ENCODE measurements at places on chromosomes 4 and X.

- DNase-seq: no peak
Measured at GRCh38 chr4:101172369-101172768, 175.0 kb downstream of the PPP3CA start.

- no peak for DNase-seq
Measured at GRCh38 chr4:22688236-22688635, 4.5 kb upstream of the GBA3 start.

- DNase-seq: no peak
Measured at GRCh38 chr4:36242629-36243354, 1.5 kb downstream of the ARAP2 start.

- DNase-seq: no peak
Measured at GRCh38 chr4:59650861-59651260, 1549.3 kb upstream of the ADGRL3 start.

- no peak for DNase-seq
Measured at GRCh38 chr4:106507440-106507839, 138.9 kb upstream of the GIMD1 start.

DNA sequence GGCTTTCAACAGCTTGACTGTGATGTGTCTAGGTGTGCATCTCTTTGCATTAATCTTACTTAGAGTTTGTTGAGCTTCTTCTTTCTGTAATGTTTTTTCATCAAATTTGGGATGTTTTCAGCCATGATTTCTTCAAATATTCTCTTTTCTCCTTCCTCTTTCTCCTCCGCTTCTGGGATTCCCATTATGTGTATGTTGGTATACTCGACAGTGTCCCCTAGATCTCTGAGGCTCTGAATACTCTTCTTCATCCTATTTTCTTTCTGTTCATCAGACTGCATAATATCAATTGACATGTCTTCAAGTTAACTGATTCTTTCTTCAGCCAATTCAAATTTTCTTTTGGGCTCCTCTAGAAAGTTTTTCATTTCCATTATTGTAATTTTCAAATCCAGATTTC, 25.9 kb downstream of the STPG2 start:
- no peak for DNase-seq

DNA sequence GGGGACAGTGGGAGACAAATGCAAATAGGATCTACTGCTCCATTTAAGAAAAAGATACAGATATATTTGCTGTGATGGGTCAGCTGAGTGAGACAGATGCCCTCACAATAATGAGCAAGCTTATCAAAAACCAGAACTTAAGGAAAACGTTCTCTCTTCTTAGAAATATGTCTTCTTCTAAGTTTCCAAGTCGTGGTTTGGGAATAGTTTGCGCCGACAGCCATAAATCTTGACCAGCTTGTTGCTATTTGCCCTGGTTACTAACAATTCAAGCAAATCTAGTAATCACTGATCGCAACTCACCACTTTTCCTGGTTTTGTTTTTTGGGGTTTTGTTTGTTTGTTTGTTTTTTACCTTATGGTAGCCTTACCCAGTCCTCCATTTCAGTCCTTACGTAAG, 67.6 kb upstream of the GUCY1A1 start:
- DNase-seq: no peak

DNA sequence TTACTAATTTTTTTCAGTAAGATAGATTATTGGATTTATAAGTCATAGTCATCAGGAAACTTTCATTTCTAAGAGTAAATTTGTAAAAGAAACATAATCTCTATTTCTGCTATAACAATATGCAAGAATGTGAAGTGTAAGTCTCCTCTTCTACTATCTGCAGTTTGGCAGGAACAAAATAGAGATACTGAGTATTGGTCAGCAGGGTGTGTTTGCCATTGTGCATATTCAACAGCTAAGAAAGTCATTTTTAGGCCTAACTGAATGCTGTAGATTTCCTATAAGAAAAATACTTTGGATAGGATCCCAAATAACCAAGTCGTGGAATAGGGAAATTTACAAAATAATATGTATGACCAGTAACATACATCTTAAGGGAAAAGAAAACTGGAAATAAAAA, 253.3 kb upstream of the EPHA5 start:
- DNase-seq: no peak

DNA sequence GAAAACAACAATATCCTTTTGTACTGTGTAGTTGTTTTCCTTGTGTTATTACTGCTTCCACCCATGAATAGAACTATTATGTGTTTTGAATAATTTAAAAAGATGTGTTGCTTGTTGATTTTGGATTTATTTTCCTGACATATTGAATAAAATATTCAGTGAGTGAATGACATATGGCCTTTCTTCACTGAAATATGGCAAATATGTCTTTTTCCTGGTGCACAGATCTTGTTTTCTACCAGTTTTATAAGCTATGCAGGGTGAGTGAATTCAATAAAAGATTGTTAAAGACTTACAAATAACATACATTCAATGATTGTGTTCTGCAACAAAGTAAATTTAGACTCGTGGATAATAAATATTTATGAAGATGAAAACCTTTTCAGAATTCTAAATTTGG, 1216.3 kb upstream of the ADGRL3 start:
- DNase-seq: no peak

DNA sequence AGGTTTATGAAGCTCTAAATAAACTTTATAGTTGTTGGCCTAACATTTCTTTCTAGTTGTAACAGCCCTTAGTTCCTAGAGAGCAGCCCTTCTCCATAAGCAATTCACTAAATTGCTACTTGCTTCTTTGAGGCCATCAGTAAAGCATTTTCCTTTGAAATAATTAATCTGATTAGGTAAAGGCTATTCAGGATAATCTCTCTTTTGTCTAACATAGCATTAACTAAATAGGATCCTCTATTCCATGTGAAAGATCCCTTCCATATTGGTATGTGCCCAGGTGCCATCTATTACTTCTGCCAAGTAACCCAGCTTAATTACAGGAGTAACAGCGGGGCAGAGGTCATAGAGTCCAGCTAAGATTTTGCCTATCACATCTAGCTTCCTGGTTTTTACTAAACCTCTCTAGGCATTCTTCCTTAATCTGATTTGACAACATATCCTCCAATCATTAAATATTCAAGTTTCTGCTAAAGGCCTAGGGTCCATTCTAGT, 1408.0 kb downstream of the PCDH18 start:
- DNase-seq: no peak

DNA sequence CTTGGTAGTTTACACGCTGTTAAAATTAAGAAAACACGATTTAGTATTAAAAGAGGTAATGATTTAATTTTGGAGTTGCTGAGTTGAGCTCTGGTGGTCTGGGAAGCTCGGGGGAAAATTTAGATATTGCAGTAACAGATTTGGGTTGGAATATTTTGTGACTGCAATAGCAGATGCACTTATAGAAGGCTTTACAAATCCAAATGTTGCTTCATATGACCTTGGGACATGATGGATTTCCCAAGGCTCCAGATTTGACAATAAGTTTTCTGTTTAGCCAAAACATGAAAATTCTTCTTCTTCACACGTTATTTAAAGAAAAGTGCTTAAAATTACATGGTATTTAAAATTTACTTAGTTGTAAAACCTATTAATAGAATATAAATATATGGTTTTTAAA, 302.0 kb downstream of the SPRY1 start:
- DNase-seq: no peak

- DNase-seq: no peak
Measured at GRCh38 chrX:18390941-18391538, 34.4 kb upstream of the CDKL5 start.

DNA sequence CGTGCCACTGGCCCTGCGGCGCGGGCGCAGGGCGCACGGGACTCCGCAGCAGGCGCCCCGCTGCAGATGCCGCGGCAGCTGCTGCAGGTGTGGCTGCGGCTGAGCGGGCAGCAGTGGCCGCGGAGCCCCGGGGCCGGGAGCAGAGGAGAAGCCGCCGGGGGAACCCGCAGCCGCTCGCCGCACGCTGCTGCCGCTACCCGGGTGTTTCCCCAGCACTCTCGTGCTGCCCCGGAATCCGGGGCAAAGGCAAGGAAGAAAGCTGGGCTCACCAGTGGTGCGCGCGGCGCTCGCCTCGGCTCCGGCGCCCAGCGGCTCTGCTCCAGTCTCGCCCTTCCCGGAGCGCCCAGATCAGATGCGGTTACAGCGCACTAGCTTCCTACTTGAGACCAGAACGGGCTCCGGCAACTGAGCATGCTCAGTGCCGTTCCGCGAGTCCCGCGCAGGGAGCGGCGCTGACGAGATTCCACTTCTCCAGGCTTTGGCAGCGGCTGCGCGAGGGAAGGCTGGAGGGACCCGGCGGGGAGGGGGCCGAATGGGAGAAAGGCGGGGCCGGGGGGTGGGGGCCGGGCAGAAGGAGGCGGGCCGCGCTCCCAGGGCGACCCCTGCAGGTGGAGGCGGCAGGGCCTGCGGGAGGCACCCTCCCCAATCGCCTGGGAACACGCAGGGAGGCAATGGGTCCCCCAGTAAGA, at the start of gene APBB2:
Gene APBB2 (minus strand): TSS at position 407 of the 689 bp plus-strand sequence. CDS start 181,288 bp downstream, outside the sequence.
- peak; percentile 96 for DNase-seq

- DNase-seq: no peak
Measured at GRCh38 chr4:106801386-106801785, 234.7 kb downstream of the DKK2 start.

DNA sequence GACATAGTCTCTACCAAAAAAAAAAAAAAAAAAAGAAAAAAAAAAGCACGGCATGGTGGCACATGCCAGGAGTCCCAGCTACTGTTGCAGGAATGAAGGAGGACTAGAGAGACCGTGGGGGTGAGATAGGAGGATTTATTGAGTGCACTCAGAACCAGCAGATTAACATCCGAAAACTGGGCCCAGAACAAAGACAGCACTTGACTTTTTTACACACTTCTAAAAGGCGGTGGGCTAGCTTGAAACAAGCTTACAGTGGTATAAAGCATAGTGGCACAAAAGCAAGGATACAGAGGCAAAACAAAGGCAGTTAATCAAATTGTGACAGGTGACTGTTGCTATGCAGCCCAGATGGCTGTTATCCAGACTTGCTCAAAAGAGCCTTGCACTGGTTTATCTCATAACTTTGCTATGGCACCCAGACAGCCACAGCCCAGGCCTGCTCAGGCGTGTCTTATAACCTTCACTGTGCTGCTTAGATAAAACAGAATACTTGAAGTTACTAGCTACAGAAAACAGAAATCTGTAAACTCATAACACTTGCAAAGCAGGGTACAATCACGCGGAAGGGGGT, 9.9 kb upstream of the PI4K2B start:
- DNase-seq: no peak

DNA sequence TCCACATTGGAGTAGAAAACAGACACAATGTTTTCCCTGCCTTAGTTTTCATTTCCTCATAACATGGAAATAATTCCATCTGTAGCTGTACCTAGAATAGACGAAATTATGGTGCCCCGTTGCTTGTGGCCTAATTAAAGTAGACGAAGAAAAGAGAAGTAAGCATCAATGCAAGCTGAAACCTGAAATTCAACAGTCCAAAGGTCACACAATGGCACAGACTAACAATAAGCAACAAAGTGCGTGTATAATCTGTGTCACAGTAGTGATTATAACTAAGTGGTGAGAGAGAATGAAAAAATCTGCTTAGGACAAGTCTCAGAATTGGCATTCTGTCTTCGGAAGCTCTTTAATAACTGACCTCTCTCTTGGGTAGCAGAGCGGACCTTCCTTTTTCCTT, 24.3 kb downstream of the MAGEB17 start:
- no peak for DNase-seq

- DNase-seq: no peak
Measured at GRCh38 chrX:150768580-150769190, 75.5 kb downstream of the MTMR1 start.

GRCh38 chr4:80685214-80685613, 345.3 kb upstream of the BMP3 start:
- DNase-seq: no peak

- DNase-seq: no peak
Measured at GRCh38 chr4:176845636-176846035, 52.9 kb upstream of the VEGFC start.

DNA sequence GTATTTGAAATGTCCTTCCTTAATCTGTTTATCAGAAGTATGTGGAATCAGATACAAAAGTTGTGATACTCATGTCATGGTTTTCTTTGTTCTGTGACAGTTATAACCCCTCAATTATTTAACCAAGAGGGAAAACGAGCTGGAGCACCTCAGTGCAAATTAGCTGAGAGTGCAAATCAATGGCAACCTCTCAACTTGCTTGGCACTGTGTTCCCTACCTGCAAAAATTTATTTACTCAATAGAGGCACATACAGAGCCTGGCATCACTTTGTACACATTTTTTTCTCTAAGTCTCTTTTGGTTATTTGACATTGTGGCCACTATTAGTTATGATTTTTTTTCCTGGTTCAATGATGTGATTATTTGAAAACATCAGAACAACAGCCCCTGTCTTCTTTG, 186.2 kb downstream of the STIM2 start:
- DNase-seq: no peak

DNA sequence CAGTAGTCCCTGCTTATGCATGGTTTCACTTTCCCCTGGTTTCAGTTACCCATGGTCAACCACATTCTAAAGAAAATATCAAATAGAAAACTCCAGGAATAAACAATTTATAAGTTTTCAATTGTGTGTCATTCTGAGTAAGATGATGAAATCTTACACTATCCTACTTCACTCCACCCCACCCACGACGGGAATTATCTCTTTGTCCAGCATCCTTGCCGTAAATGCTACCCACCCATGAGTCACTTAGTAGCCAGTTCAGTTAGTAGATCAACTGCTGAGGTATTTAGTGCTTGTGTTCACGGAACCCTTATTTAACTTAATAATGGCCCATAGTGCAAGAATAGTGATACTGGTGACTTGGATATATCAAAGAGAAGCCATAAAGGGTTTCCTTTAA, 91.4 kb downstream of the KLHL13 start:
- DNase-seq: peak; percentile 39

- no peak for DNase-seq
Measured at GRCh38 chrX:151700581-151700980, 5.3 kb downstream of the PRRG3 start.

- DNase-seq: no peak
Measured at GRCh38 chr4:67983333-67983732, 20.0 kb upstream of the TMPRSS11A start.

DNA sequence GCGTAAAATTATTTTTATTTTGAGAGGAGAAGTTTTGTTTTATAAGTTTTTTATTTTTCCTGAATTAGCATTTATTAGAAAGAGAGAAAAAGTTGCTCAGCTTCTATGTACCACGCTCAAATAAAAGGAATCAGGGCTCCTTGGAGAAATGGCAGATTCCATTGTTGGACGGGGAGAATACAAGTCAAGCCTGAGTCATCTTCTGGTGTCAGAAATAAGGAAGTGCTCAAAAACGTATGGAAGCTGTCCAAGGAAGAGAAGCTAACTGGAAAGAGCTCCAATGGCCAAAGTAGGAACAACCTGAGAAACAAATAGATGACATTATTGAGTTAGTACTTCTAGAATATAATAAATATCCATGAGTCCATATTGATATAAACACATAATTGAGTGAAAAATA, 89.3 kb upstream of the NEIL3 start:
- DNase-seq: no peak

DNA sequence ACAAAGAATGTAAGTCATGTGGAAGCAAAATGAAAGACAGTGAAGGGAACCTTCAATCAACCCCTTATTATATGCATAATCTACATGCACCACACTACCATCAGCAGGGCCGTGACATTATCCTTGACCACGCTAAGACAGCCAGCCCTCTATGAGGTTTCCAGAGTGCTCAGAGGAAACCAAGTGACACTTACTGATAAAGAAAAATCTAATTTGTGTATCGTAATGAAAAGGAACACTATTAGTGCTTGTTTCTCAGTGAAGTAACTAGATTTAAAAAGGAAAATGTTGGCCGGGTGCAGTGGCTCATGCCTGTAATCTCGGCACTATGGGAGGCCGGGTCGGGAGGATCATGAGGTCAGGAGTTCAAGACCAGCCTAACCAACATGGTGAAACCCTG, 56.4 kb downstream of the ABCG2 start:
- no peak for DNase-seq

GRCh38 chr4:5292101-5292500, 240.8 kb downstream of the STK32B start:
- DNase-seq: no peak
